ENCODE measurements at places on chromosomes 2 and 18.
A peak's percentile ranks its signal among the peaks of the same experiment; 100 is the strongest.

DNA sequence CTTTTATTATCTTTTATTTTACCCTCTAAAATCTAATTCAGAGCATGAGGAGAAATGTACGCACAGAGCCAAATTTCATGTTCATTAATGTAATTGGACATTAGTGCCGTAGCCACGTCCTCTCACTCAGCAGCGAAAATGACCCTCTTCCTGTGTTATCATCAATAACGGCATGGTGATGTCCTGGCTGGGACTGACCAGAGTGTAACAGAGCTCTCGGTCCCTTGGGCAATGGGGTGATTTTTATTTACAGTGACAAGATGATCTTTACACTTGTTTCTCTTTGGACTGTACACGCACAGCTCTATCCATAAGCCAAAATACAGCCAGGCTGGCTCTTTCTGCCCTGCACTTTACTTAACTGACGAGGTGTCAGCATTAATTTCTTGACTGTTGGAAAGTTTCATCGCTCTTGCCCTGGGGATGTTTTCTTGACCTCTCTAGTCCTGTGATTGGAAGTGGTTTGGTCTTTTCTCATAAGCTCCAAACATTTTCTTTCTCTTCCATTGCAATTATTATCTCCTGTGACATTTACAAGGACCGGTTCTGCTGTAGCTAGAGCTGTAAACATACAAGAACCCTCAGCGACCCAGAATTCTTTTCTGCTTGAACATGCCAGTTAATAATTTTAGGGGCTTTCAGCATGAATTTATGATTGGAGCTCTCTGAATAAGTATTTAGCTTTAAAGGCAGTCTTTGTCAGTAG lies 308.0 kb upstream of the PIK3C3 start:
- DNase-seq: no peak

GRCh38 chr2:204205538-204205937 lies 269.0 kb downstream of the ICOS start:
- DNase-seq: no peak

GRCh38 chr2:55169359-55169758 lies 62.7 kb downstream of the CLHC1 start:
- DNase-seq: no peak

- DNase-seq: no peak
Measured at GRCh38 chr18:51151568-51152511, 45.6 kb downstream of the MEX3C start.

DNA sequence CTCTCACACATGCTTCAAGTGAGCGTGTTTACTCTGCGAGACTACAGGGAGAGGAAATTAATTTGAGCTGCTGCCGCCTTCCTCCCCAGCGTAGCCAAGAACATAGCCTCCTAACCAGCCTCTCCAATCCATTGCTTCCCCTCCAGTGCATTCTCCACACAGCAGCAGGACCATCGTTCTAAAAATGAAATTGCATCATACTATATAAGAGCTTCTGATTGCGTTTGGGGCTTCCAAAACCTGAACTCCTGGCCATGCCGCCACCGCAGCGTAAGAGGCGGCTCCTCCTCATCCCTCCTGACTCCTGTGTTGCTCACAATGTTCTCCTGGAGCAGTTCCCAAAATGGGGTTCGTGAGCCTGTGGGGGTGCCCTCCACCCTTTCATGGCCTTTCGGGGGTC lies 142.1 kb downstream of the MYT1L start:
- no peak for DNase-seq

DNA sequence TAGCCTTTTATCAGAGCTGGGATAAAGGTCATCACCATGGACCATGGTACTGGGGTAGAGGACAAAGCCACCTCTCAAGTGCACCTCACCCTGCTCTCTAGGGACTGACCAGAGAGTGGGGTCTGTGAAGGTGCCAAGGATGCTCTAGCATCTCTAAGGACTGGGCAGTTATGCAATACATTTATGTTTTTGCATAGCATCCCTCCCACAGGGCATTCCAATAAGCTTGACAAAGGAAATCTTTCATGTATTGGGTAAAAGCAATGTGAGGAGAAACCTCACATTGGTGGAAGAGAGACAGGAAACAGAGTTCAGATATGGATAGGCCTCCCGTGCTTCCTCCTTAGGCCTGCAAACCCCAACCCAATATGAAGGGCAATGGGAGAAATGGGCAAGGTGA lies 31.6 kb downstream of the STK39 start:
- no peak for DNase-seq

DNA sequence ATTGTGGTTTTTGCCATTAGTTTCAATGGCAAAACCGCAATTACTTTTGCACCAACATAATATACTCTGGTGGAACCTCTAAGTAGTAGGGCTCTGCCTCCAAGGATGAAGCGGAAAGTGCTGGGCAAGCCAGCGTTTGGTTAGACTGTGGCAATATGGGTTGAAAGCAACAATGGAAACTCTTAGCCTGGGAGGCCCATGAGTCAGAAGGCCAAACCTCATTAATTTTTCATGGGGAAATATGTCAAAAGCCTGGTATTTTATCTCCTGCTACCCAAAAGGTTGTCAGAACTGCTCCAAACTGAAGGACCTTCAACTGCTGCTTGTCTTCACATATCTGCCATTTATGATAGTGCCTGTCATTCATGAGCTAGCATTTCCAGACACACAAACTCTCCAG lies 179.1 kb upstream of the CYP26B1 start:
- no peak for DNase-seq

GRCh38 chr2:47520302-47520630 lies 117.3 kb downstream of the MSH2 start:
- DNase-seq: no peak

GRCh38 chr2:220455351-220455990 lies 828.0 kb downstream of the SLC4A3 start:
- no peak for DNase-seq

DNA sequence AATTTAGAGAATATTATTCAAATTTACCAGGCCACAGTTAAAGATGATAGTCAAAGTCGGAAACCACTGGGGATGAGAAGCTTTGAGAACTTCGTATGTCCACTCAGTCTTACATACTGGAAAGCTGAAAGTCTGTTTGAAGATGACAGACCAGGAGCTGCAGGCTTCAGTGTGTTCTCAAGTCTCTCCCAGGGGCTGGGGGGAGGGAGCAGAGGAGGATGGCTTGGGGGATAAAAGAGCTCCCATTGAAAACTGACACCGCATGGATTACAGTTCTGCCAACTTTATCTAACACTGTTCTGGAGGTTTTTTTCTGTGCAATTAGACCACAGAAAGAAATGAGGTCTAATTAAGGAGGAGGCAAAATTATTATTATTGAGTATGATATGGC lies 170.5 kb upstream of the ALKAL2 start:
- no peak for DNase-seq

DNA sequence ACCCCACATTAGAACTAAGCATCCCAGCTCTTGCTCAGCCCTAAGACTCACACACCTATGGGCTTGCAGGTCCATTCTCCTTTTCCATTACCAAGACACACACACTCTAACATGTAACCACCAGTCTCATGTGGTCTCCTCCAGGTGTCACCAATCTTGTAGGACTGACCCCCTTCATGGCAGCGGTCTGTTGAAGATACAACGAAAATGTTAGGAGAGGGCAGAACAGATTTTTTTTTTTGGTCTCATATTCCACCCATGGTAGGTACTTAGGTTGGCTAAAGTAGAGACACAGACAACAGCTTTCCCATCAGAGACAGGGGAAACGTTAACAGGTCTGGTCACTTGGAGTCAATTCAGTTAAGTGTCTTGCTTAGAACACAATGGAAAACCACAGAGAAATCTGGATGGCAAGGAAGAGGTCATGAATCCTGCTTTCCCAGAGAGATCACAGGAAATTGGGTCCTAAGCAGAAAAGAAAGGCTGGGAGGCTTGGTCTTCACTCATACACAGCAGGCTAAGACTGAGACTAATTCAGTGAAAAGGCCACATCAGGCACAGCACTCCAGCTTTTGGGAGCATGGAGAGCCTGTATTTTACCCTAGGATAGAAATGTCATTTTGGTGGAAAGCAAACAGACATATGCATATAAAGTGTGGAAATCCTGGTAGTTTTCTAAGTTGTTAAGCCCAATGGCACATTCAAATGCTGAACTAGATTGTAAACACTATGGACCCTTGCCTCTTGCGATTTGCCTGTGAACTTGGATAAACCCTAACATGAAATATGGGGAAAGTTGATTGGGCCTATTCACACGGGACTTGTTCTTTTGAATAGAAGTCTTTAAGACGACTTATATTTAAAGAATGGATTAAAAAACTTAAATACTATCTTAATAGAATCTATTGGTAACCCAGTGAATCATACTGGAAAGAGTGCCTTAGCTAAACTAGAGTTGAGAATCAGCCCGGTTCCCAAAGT lies 3.8 kb downstream of the FN1 start:
- DNase-seq: no peak

- no peak for DNase-seq
Measured at GRCh38 chr2:179129574-179130238, 79.8 kb upstream of the CCDC141 start.

DNA sequence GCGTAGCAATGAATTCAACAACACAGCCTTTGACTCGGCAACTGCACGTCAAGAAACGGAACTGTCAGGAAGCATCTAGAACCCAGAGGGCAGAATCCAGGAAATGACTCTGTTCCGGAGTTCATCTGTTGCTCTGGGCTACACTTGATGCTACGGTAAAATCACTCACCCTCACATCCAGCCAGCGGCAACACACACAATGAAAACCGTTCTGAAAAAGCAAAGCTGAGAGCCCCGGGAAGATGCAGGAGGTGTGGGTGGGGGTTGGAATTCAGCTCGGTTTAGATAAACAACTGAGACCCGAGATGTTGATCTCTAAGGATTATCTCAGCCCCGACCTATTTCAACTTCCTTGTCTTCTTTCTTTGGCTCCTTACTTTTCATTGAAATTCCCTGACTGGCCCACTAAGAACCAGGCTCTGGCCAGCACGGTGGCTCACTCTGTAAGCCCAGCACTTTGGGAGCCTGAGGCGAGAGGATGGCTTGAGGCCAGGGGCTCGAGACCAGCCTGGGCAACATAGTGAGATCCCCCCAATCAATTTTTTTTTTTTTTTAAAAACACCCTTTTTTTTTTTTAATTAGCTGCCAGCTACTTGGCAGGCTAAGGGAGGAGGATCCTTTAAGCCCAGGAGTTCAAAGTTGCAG lies 13.3 kb upstream of the RAB17 start:
- peak; percentile 24 for DNase-seq

- DNase-seq: no peak
Measured at GRCh38 chr2:95059656-95060370, 34.3 kb downstream of the MAL start.

GRCh38 chr2:64698177-64698643 lies 44.5 kb upstream of the SERTAD2 start:
- no peak for DNase-seq

- DNase-seq: no peak
Measured at GRCh38 chr18:577643-578375, 2.4 kb upstream of the CETN1 start.

DNA sequence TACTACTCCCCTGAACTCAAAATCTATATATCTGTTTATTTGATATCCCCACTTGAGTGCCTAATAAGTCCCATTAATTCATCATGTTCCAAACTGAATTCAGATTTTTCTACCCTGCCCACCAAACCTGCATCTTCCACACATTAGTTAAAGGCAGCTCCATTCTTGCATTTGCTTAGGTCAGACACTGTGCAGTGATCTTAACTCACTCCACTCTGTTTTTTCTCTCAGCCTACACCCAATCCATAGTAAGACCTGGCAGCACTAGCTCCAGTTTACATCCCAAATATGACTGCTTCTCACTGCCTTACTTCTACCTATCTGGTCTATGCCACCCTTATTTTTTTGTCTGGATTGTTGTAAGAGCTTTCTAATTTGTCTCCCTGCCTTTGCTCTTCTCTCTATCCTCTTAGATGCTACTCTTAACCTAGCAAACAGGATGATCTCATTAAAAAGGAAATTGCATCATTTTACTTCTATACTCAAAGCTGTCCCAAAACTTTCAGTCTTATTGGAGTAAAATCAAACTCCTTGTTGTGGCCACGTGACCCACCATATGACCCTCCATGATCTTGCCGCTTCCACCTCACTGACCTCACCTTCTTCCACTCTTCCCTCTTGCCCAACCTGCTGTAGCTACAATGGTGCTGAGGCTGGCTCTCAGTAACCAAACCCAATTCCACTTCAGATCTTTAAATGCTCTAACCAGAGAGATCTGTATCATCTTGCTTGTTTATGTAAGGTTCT lies 274.9 kb upstream of the FANCL start:
- no peak for DNase-seq

- no peak for DNase-seq
Measured at GRCh38 chr2:184730288-184730687, 132.0 kb downstream of the ZNF804A start.

- DNase-seq: no peak
Measured at GRCh38 chr2:105127289-105127915, 89.5 kb downstream of the MRPS9 start.

DNA sequence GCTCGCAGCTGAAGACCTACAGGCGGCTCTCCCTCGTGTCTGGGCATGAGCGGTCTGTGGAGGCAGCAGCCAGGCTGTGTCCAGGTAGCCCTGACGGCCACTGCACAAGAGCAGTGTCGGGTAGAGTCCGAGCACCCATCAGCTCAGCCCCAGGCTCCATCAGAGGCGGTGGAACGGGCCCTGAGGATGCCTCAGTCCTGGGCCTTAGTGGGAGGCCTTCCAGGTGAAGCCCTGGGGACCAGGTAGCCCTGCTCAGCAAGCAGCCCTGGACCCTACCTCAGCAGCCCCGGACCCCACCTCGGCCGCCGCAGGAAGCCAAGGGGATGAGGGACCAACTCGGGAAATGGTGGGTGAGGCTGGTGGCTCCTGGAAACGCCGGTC lies 21.3 kb upstream of the KLF11 start:
- DNase-seq: no peak

- no peak for DNase-seq
Measured at GRCh38 chr2:174211954-174212353, 36.4 kb downstream of the OLA1 start.

All from nucleus accumbens (tissue), 56 donors.